GM23338 (cell line): ENCODE measurements at places on chromosomes 1 and 21. TPM values are rescaled to one million over a fixed set of nuclear protein-coding genes. Genes with fewer than 3 reads are reported as not detected.
A peak's percentile ranks its signal among the peaks of the same experiment; 100 is the strongest.

Gene MYOC
- total RNA-seq, result not detected in 2 replicates

Gene OR10T2
- not detected in 2 replicates for total RNA-seq

Gene KCNE2
- 0.28 TPM in 1 of 2 replicates, not detected in the other for total RNA-seq

Gene ZNF593OS
- not detected in 2 replicates for total RNA-seq

Gene TM2D1
- 35.5 and 47.5 TPM in 2 replicates for total RNA-seq

DNA sequence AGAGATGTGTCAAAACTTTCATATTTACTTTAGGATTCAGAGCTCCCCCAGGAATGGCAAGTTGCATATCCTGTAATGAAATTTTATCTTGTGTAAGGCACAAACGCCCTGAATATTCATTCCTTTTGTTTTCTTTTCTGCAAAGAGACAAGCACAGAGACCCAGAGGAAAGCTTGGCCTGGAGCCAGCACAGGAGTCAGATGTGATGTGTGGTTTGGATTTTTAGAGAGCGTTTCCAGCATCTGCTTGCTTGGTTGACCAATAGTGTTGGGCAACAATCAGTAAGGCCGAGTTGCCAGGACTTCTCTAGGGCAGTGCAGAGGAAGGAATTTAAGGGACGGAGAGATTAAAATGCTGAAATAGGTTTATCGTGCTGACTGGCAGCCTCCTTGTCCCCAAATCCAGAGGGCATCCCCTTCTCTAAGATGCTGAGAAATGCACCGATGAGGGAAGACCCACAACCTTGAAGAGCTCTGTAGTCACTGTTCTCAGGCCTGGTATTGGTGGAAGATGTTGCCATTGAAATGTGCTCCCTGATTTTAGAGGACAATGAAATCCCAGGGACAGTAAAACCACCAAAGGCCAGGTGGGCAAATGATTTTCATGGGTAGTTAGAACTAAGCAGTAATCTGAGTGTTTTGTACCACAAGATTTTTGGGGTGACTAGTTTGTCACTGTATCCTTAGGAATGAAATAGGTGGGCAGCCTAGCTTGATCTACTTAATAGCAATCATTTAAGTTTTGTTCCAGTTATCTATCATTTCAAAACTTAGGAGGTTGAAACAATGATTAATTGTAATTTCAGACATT lies 37.9 kb upstream of the RHOU start:
- peak; percentile 17 for DNase-seq

DNA sequence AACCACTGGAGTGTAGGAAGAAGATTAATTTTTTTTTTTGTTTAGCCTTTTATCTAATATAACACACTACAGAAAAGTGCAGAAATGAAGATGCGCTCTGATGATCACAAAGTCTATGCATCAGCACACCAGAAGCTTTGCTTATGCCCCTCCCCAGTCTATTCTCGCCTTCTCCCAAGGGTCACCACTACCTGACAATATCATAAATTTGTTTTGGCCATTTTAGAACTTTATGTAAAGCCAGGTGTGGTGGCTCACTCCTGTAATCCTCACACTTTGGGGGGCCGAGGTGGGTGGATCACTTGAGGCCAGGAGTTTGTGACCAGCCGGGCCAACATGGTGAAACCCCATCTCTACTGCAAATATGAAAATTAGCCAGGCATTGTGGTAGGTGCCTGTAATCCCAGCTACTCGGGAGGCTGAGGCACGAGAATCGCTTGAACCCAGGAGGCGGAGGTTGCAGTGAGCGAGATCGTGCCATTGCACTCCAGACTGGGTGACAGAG lies 231.3 kb downstream of the FOXD2 start:
- no peak for DNase-seq
